H7 (cell line): ENCODE measurements at places on chromosomes 13 and 19.
A peak's percentile ranks its signal among the peaks of the same experiment; 100 is the strongest.

DNA sequence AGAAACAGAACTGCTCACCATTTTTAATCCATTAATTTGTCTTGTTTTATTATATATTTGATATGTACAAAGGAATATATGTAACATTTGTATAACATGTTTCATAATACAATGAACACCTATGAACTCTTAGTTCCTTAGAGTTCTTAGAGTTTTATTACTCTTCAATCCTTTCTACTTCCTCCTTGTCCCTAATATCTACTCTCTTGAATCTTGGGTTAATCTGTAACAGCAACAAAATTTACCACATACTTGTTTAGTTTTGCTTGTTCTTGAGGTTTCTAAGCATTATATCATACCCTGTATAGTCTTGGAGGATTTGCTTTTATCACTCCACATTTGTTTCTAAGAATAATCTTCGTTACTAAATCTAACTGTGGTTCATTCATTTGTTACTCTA lies 151.4 kb downstream of the PDS5B start:
- no peak for DNase-seq

GRCh38 chr19:17090583-17090982 lies 15.0 kb downstream of the MYO9B start:
- DNase-seq, result no peak

GRCh38 chr19:7415163-7415856 lies 66.6 kb downstream of the ARHGEF18 start:
- peak; percentile 65 for DNase-seq

GRCh38 chr13:29817604-29818378 lies 32.6 kb downstream of the UBL3 start:
- no peak for DNase-seq

GRCh38 chr19:58305932-58306323 lies 751 bp downstream of the ERVK3-1 start:
- DNase-seq, result no peak

DNA sequence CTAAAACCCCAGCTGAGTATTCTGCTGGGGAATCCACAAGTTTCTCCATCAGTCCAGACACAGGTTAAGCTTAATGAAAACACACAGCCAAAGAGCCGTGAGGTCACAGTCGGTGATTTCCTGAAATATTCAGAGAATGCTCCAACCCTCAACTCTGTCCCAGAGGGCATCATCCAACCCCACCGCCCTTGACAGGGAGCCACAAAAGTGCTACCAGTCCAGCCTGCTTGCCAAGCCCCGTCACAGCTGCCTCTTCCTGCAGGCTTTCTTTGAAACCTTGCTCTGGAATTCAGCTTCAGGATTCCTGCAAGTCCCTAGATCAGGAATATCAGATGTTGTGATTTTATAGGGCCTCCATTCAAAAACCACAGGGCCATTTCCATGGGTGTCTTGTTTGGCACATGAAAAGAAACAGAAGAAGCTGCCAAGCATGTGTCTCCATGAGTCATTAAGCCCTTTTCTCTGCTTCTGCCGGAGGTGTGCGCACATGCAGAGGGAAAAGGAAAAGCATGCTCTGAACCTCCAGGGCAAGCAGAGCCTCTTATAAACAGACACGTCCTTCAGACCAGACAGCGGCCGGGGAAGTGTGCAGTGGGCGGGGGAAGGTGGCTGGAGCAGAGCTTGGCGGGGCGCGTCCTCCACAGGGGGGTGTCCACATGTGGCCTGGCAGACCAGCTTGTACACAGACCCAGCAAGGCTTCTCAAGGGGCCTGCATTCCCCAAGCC lies 164.7 kb downstream of the KATNAL1 start:
- no peak for DNase-seq

DNA sequence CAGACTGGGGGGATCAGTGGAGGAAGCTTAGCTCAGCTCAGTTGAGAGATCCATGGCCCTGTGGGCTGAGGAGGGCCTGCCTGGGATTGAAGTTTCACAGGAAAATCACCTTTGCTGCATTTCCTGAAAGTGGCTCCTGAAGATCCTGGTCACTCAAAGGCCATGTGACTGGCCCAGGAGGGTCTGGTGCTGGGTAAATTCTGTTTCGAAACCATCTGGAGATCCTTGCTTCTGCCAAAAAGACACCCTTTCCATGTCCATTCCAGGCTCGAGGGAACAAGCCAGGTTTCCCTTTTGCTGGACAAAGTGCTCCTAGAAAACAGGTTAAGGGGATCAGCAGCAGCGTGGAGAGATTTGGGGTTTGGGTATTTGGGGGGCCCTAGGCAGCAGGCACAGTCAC lies 293.3 kb downstream of the ZNF536 start:
- DNase-seq, result no peak

GRCh38 chr13:79379274-79379673 lies 26.8 kb downstream of the RBM26 start:
- DNase-seq, result no peak

GRCh38 chr13:99472122-99472440 lies 29.2 kb upstream of the TM9SF2 start:
- DNase-seq, result no peak

- DNase-seq, result peak; percentile 87
These were observed 959 bp downstream of the PDS5B start for GRCh38 chr13:32587011-32587810.

- peak; percentile 96 for DNase-seq
These were observed 14.0 kb upstream of the CELF5 start for GRCh38 chr19:3210347-3211017.

GRCh38 chr19:42568006-42568405 lies 26.7 kb downstream of the CEACAM8 start:
- DNase-seq, result no peak

- no peak for DNase-seq
These were observed 138.7 kb downstream of the SIPA1L3 start for GRCh38 chr19:38045554-38046253.

- no peak for DNase-seq
These were observed 3.2 kb downstream of the MICOS13 start for GRCh38 chr19:5677136-5677535.

DNA sequence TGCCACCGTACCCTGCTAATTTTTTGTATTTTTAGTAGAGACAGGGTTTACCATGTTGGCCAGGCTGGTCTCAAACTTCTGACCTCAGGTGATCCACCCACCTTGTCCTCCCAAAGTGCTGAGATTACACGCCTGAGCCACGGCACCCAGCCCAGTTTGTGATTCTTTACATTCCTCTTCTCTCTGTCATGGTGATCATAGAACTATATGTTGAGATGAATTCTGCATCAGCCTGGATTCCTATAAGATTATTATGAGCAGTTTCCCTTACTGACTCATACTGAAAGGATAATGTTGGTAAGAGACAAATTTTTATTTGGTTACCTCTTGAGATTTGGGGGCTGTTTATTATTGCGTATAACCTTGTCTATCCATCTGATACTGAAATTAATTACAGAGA lies 121.5 kb upstream of the CSNK1A1L start:
- DNase-seq, result no peak

- DNase-seq, result peak; percentile 94
These were observed 4.8 kb downstream of the FCHO1 start for GRCh38 chr19:17755977-17756670.

DNA sequence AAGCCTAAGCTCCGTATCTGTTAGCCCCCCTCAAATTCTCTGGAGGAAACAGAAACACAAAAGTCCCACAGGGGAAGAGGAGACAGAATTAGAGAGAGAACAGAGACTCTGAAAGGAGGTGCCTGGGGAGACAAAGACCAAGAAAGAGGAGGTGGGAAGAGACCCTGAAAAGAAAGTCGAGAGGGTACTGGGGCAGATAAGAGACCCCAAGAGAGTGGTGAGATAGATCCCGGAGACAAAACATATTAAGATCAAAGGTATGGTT lies 915 bp upstream of the GRWD1 start:
- DNase-seq, result peak; percentile 41

DNA sequence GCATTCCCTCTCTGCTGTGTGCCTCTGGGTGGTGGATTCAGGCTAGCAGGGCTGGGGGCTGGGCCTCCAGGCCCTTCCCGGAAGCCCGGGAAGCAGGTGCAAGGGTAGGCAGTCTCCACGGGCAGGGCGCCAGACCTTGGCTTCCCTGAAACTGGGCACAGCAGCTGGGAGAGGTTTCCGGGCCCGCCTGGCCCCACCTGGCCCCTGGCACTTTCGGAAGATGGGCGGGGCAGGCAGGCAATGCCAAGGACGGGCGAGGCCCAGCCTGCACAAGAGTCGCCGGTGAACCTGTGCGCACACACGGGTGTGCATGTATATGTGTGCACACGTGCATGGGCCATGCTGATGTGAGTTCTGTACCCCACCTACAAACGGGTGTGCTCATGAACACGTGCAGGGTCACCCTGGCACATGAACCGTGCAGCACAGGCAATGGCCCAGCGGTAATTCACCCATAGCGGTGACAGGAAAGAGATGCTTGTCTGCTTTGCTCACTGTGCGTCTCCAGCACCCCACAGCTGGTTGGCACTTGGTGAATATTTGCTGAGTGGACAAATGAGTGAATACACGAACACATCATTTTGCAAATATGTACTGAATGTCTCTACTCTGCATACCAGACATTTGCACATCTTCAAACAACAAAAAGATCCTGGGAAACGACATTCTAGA lies 15.3 kb downstream of the GADD45B start:
- peak; percentile 35 for DNase-seq

GRCh38 chr13:29713839-29714238 lies 118.4 kb upstream of the SLC7A1 start:
- DNase-seq, result peak; percentile 52

DNA sequence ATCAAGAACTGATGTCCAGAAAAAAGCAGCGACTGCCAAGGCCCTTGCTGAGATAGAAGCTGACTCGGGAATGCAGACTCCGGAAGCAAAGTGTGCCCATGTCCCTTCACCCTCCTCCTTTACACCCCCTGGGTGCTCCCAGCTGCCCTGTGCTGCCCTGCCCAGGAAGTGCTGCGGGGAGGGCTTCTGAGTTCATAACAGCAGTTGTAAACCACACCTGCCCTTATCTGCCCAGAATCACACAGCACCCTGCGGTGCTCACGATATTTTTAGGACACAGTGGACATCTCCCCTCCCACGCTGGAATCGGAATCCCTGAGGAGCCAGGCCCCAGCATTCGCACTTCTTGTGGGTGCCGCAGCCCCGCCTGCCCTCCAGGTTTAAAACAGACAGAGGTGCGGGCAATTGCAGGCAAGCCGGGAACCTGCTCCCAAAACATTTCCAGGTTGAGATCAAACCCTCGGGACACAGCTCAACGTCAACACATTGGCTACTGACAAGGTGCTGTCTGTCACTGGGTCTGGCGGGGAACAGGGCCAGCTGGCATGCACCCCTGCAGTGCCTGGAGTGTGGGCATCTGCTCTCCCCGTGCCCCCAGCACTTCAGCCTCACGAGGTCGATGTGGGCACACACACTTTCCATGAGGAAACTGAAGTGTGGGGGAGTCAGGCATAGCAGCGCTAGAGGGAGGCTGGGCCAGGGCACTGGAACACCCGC lies 36.8 kb downstream of the RAB20 start:
- DNase-seq, result no peak

DNA sequence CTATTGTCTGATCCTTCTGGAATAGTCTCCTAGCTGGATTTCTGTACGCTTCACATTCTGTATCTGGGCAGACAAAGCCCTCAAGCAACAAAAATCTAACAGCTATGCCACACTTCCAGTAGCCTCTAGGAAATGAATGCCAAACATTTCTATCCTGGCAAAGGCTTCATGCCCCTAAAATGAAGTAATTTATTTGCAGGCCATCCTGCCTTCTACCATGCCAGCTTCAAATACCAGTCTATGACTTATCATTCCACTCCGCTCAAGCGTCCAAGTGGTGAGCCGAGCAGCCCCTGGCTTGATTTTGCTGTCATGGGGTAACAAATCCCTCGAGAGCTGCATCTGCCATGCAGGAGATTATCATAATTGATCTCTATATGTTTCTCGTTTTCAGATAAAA lies 86.9 kb downstream of the LHFPL6 start:
- no peak for DNase-seq

- peak; percentile 74 for DNase-seq
These were observed 11.5 kb upstream of the CYP4F3 start for GRCh38 chr19:15629003-15629880.

DNA sequence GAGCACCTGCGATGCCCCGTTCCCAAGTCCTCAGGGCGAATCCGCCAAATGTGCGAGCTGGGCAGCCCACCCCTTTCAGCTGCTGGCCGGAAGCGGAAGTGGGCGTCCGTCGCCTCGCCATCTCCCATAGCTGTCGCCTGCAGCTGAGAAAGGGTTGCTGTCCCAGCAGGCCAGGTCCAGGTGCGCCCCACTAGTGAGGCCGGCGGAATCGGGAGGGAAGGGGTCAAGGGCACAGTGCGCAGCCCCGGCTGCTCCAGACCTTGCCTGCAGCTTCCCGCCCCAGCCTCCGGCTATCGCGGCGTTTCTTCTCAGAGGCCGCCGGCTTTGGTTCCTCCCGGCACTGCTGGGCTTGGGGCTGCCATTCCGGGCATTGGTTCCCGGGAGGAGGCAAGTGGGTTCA lies at the start of gene ZNF177:
ZNF177 (plus strand) TSS at position 109 of the 400 bp plus-strand sequence. CDS start 15,299 bp downstream, outside the sequence.
- no peak for DNase-seq
